ENCODE measurements at places on chromosomes 7 and 10.
A peak's percentile ranks its signal among the peaks of the same experiment; 100 is the strongest.

- DNase-seq = no peak
These were observed 341.7 kb downstream of the DNAJB6 start for GRCh38 chr7:157678501-157678900.

GRCh38 chr7:158902427-158902826 lies 46.1 kb downstream of the DYNC2I1 start:
- DNase-seq = no peak

- DNase-seq = no peak
These were observed 73.2 kb downstream of the INHBA start for GRCh38 chr7:41629711-41630111.

DNA sequence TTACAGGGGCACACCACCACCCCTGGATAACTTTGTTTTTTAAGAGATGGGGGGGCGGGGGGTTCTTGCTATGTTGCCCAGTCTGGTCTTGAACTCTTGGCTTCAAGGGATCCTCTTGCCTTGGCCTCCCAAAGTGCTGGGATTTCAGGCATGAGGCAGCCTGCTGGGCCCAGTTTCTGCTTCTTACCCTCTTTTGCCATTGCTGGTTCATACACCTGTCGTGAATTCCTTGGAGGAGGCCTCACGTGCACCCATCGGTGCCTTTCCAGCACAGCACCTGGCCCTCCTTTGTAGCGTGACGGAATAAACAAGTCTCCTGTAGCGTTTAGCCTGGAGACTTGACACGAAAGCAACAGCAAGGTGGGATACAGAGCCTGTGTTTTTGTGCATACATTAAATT lies 75.5 kb downstream of the CARD11 start:
- DNase-seq = no peak

- DNase-seq = peak; percentile 96
These were observed 5.2 kb upstream of the APBB1IP start for GRCh38 chr10:26432938-26433337.

- DNase-seq = no peak
These were observed 69.1 kb downstream of the FAM185A start for GRCh38 chr7:102817616-102818573.

GRCh38 chr10:60849217-60849616 lies 70.9 kb downstream of the CDK1 start:
- DNase-seq = no peak

- peak; percentile 52 for DNase-seq
These were observed 90.0 kb upstream of the ADRB1 start for GRCh38 chr10:113953505-113954272.

DNA sequence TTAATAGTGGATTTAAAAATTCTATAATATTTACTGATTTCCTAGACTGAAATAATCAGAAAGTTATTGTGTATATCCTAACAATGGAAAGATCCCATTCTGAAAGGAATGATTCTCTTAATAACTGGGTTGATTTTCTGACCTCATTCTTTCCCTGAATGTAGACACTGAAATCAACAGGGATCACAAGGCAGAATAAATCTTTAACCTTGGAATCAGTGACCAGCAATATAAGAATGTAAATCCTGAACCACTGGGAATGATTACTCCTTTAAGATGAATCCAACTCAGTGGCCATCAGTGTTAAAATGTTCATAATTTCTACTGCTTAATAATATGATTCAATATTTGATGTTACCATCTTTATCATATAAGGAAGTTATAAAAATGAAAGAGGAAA lies 47.6 kb downstream of the ANKRD26 start:
- DNase-seq = no peak

- DNase-seq = no peak
These were observed 280.0 kb downstream of the REEP3 start for GRCh38 chr10:63801166-63801565.

- no peak for DNase-seq
These were observed 9.9 kb upstream of the SMKR1 start for GRCh38 chr7:129492391-129492790.

DNA sequence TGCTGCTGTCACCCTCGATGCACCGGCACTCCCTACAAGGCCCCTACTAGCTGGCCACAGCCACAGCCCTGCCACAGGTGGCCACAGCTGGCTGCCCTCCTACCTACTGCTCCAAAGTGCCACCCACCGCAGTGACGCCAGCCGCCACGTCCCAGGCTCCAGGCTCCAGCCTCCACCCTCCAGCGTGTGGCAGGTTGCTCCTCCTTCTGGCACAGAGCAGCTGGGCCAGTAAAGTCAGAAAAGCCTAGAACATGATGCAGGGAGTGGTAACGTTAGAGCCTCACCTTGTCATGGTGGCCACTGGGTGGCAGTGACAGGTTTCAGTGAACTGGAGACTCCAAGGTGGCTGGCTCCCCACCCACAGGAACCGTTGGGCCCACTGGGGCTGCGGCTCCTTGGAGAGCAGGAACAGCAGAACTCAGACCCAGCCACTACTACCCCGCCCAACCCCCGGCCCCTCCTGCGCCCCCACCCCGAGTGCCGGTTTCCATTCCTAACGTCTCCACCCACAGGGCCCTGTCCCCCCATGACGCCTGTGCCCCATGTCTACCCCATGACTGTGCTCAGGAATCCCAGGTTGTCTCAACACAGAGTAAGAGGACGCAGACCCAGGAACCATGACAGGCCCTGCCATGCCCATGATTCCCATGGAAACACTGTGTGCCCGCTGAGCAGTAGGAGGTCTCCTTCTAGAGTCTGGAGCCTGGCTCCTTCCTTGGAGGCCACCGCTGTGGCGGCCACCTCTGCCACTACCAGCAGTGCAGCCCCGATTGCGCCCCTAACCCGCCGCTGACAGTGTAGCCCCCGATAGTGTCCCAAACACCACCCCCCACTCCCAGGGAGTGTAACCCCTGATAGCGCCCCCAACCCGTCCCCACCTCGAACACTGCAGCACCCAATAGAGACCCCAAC lies 52.3 kb upstream of the ZNF33B start:
- no peak for DNase-seq

- peak; percentile 25 for DNase-seq
These were observed 1.8 kb downstream of the TSPAN13 start for GRCh38 chr7:16755397-16755796.

DNA sequence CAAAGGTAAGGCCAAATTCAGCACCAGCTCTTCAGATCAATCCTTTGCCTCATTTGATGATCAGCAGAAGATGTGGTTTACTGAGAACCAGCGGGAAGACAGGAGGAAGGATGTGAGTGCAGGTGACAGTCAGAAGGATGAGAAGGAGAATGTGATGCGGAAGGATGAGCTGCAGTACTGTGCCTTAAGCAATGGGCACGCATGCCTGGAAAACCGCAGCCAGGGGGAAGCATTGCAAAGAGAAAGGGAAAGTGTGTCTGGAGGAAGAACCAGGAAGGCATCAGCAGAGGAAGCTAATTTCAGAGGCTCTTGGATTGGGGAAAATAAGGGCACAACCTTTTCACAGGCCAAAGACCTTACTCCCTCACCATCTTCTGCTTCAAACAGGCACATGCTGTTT lies 25.7 kb downstream of the C10orf71 start:
- DNase-seq = peak; percentile 41

DNA sequence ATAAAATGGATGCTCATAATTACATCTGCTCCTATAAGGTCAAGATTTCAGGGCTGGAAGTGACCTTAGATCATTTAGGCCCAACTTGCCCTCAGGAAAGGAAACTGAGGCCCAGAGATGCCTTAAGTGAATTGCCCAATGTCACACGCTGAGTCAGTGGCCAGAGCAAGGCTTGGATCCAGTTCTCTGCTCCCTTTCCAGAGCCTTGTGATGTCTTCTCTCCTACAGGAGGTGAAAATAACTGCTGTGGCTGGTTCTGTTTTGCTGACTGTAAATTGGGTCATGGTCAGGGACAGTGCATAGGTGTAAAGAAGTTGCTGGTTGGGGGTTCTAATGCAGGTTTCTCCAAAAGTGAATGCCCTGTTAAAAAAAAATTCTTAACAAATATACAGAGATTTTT lies 91.3 kb downstream of the TCF7L2 start:
- no peak for DNase-seq

DNA sequence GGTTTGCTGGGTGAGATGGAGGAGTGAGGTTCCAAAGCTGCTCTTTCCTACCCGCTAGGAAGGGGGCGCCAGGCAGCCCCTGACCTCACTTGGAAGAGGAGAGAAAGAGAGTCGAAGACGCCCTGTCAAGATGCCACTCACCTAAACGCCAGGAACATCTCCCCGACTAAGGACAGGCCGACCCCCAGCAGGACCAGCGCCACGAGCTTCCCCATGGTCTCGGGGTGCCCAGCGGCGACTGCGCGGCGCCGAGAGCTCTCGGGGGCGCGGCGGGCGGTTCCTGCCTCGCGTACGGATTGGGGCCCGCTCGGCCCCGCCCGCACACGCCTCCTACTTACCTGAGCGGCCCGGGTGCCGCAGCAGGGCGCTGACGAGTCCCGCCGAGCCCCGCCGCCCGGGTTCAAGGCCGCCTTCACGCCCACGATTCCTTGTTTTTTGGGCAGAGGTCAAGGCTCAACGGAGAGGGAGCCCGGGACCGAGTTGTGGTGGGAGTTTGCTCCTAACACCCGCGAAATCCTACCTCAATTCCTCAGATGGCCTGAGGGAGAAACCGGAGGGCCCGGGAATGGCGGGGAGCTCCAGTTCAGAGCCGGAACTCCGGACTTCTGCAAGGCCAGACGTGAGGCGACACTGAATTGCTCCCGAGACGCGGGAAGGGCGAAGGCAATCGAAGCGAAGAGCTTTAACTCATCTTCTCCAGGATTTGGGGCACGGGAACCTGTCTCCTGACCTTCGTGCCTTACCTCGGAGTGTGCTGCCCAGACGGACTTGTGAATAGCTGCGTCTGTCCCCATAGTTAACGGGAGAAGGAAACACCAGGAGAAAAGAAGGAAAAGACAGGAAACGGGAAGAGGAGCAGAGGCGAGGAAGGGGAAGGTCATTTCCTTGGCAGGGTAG lies at the start of gene PON3:
Gene PON3, minus strand, starts transcription at position 240 of the 897 bp plus-strand sequence. Its CDS starts 25 bp downstream, at position 215.
- peak; percentile 2 for DNase-seq

DNA sequence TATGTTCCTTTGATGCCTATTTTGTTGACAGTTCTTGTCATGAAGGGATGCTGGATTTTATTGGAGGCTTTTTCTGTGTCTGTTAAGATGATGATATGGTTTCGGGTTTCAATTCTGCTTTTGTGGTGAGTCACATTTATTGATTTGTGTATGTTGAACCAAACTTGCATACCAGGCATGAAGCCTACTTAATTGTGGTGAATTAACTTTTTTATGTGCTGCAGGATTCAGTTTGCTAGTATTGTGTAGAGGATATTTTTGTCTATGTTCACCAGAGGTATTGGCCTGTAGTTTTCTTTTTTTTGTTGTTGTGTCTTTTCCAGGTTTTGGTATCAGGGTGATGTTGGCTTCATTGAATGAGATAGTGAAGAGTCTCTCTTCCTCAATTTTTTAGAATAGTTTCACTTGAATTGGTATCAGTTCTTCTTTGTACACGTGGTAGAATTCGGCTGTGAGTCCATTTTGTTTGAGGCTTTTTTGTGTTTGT lies 345.9 kb downstream of the KIF20B start:
- DNase-seq = no peak

- peak; percentile 75 for DNase-seq
These were observed 106.9 kb upstream of the PDLIM1 start for GRCh38 chr10:95397747-95398146.

- DNase-seq = no peak
These were observed 19.1 kb downstream of the SIRT1 start for GRCh38 chr10:67903581-67903980.

DNA sequence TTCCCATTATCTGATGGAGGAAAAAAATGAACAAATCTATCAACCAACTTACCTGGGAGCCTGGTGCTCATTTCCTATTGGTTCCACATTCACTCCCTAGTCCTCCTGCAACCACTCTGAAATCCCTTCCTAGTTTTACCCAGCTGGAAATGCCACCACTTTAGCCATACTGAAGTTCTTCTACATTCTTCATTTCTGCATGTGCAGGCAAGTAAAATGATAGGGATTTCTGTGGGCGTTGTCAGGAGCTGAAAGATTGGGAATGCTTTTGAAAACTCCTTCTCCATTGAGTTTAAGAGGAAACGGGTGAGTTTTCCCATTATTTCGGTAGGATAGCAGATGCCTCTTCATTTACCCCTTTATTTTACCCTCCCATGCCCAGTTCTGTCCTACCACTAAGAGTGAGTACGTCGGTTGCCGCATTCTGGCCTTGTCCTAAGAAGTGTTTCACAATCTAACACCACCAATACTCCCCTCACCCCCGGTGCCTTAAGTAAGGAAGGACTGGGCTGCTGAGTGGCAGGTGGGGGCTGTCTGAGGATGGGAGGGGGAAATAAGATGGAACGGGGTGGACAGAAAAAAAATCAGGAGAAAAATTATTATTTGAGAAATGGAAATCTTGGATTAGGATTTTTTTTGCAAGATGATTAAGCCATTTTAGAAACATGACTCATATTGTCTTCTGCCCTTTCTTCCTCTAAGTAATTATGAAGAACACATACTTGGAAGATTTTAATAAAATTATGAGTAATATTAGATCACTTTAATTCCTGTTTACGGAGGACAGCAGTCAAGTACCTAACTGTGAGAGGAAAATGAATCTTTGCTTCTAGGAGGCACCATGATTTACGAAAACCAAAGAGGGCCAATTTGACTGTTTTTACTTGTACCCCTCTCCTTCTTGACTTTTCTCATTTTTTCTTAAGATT lies 13.2 kb upstream of the TAS2R60 start:
- peak; percentile 35 for DNase-seq

- DNase-seq = no peak
These were observed 202.2 kb downstream of the CACNA2D1 start for GRCh38 chr7:82241356-82241755.
